Activated CD8-positive, alpha-beta T cell treated with anti-CD3 and anti-CD28 coated beads, Interleukin-2, amount 10 ng/mL, durations not matched to agents 7 days and 5 days (primary cell): ENCODE measurements at places on chromosomes 2 and 18. TPM values are rescaled to one million over a fixed set of nuclear protein-coding genes. Genes with fewer than 3 reads are reported as not detected.

HYCC2 gene
- 40.2 TPM for total RNA-seq

CCL20 gene
- not detected for total RNA-seq

SPEG gene
- total RNA-seq, result 11.6 TPM

HES6 gene
- total RNA-seq, result 4.8 TPM

POTEC gene
- total RNA-seq, result not detected

DNA sequence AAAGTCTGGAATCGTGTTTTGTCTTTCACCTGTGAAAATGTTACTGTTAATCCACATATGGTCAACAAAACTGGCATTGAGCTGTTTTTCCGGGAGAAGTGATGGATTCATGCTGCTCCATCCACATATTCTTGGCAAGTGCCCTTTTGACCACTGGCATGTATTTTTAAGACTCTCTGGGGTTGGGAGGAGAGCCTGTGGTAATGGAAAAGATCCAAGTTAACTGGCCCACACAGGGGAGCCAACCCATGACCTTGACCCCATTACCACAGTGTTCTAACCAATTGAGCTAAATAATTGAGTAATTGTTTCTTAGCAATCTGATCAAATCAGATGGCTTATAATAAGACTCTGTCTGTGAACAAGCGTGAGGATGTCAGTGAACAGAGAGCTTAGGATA lies 296.2 kb upstream of the NRP2 start:
- DNase-seq, result no peak

GRCh38 chr18:9736286-9736835 lies 28.3 kb downstream of the RAB31 start:
- no peak for DNase-seq

GRCh38 chr2:180376066-180376465 lies 369.0 kb upstream of the CWC22 start:
- no peak for DNase-seq

DNA sequence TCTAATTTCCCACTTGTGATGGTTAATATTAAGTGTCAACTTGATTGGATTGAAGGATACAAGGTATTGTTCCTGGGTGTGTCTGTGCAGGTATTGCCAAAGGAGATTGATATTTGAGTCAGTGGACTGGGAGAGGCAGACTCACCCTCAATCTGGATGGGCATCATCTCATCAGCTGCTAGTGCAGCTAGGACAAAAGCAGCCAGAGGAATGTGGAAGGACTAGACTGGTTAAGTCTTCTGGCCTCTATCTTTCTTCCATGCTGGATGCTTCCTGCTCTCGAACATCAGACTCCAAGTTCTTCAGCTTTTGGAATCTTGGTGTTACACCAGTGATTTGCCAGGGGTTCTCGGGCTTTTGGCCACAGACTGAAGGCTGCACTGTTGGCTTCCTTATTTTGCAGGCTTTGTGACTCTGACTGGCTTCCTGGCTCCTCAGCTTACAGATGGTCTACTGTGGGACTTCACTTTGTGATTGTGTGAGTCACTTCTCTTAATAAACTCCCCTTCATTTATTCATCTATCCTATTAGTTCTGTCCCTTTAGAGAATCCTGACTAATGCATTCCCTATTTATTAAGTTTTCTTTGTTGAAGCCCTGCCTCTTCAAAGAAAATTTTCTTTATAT lies 1087.5 kb upstream of the NXPH2 start:
- DNase-seq, result no peak

DNA sequence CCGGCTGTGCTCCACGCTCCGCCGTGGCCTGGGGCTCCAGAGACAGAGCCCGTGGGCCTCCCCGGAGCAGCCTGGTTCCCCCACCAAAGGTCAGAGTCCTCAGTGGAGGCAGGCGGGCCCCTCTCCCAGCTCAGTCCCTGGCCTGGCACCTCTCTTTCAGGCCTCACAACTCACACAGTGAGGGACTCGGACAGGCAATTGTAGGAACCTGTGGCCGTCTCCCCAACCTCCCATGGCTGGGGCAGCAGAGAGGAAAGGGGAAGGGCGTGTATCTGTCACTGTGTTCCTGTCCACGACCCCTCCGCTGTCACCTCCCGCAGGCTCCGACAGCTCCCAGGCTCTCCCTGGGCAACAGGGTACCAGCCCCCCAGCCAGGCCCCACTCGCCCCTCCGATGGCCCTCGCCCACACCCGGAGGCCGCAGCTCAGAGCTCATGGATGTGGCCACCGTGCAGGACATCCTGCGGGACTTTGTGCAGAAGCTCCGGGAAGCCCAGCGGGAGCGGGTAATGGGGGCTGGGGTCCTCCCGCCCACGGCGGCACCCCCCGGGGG lies 32.4 kb upstream of the SNED1 start:
- no peak for DNase-seq

DNA sequence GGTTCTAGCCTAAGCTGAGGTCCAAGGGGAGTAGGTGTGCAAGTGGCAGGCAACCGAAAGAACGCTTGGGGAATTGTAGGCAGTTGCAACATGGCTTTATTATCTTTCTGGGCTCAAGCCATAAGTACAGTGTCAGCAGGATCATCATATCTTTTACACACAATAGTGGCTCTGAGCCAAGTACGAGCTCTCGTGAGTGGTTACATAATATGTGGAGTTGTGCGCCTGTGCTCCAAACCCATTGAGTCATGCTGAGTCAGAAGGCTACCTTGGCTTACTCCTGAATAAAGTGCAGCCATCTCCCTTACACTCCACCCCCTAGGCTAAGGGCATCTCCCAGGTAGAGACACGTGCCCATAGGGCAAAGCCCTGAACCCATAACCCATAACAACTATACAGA lies 233.9 kb downstream of the SATB2 start:
- DNase-seq, result no peak

GRCh38 chr2:24493713-24494112 lies 2.7 kb downstream of the NCOA1 start:
- no peak for DNase-seq

- DNase-seq, result no peak
Observed at GRCh38 chr2:203908066-203908796, 28.3 kb upstream of the ICOS start.

- DNase-seq, result no peak
Observed at GRCh38 chr2:152335726-152336118, 748 bp downstream of the FMNL2 start.
